Camera-type eye (tissue), 1 donor: ENCODE measurements at places on chromosomes 6 and 20. TPM values are rescaled to one million over a fixed set of nuclear protein-coding genes. Genes with fewer than 3 reads are reported as not detected.

The FOXQ1 gene
- 2.7 TPM for total RNA-seq

The HCK gene
- 4.9 TPM for total RNA-seq

The TOP1 gene
- total RNA-seq, result 55.6 TPM

The SMLR1 gene
- not detected for total RNA-seq

The GFOD1 gene
- total RNA-seq, result 10.9 TPM

The BEND6 gene
- 5.8 TPM for total RNA-seq

The EDN1 gene
- 5.4 TPM for total RNA-seq

The GHRH gene
- total RNA-seq, result not detected

The C6orf89 gene
- 42.4 TPM for total RNA-seq

The ZBTB24 gene
- 17.5 TPM for total RNA-seq

The TRDN gene
- 33.2 TPM for total RNA-seq

The RAE1 gene
- total RNA-seq, result 38.9 TPM

The TFB1M gene
- 28.9 TPM for total RNA-seq

The SLC26A8 gene
- total RNA-seq, result 1.4 TPM

The ANKRD66 gene
- not detected for total RNA-seq

The OR2H1 gene
- total RNA-seq, result not detected

The POU5F1 gene
- not detected for total RNA-seq

The TRIM40 gene
- total RNA-seq, result not detected

The GPX5 gene
- total RNA-seq, result not detected

The MCHR2 gene
- not detected for total RNA-seq

The EGFL8 gene
- total RNA-seq, result 21.4 TPM

The ARMH2 gene
- total RNA-seq, result not detected

The KIF6 gene
- 6.2 TPM for total RNA-seq

The JAG1 gene
- total RNA-seq, result 123 TPM

The PKIB gene
- total RNA-seq, result 19.4 TPM

The MYBL2 gene
- 4.8 TPM for total RNA-seq
